Stimulated activated CD4-positive, alpha-beta T cell treated with anti-CD3 and anti-CD28 coated beads, Interleukin-1b, Interleukin-23, amount 100 ng/mL, for 24 hours (primary cell): ENCODE measurements at places on chromosomes 2 and 18.
A peak's percentile ranks its signal among the peaks of the same experiment; 100 is the strongest.

DNA sequence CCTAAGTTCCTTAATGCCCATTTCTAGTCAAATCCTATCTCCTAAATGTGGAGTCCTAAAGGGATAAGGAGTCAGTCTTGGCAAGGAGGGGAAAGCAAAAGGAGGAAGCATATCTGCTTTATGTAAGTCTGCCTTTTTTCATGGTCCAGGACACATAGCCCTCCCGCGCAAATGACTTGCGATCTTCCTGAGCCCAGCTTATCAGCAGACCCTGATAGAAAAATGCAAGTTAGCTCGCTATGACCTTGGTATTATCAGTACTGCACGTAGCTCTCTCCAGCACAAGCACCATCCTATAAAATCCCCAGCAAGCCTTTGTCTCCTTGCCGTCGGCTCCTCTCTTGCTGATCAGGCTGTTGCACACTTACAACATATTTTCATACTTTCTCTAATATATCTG, 281.4 kb upstream of the KCNH7 start:
- DNase-seq, result no peak

DNA sequence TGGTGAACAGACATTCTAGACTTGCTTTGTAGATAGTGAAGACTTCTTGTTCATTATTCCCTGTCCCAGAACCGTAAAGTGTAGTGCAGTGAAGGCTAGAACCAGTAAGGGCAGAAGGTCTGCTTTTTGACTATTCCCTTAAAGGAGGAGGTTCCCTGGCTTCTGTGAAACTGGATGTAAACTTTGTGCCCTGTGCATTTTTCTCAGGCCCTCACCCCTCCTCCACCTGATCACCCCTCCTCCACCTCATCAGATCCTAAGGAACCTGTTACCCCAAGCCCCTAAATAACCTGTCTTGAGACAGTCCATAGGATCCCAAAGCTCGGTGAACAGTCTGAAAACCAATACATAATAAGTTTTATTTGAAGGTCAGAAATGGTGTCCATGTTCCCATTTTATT, 33.7 kb downstream of the SFT2D3 start:
- DNase-seq, result no peak

- DNase-seq, result no peak
Observed at GRCh38 chr2:126775300-126775985, 119.5 kb downstream of the GYPC start.

GRCh38 chr18:36372903-36373311, 75.4 kb downstream of the FHOD3 start:
- DNase-seq, result no peak

- no peak for DNase-seq
Observed at GRCh38 chr2:85785027-85785822, 31.4 kb downstream of the ATOH8 start.

GRCh38 chr2:134411279-134411827, 157.5 kb downstream of the MGAT5 start:
- DNase-seq, result no peak

DNA sequence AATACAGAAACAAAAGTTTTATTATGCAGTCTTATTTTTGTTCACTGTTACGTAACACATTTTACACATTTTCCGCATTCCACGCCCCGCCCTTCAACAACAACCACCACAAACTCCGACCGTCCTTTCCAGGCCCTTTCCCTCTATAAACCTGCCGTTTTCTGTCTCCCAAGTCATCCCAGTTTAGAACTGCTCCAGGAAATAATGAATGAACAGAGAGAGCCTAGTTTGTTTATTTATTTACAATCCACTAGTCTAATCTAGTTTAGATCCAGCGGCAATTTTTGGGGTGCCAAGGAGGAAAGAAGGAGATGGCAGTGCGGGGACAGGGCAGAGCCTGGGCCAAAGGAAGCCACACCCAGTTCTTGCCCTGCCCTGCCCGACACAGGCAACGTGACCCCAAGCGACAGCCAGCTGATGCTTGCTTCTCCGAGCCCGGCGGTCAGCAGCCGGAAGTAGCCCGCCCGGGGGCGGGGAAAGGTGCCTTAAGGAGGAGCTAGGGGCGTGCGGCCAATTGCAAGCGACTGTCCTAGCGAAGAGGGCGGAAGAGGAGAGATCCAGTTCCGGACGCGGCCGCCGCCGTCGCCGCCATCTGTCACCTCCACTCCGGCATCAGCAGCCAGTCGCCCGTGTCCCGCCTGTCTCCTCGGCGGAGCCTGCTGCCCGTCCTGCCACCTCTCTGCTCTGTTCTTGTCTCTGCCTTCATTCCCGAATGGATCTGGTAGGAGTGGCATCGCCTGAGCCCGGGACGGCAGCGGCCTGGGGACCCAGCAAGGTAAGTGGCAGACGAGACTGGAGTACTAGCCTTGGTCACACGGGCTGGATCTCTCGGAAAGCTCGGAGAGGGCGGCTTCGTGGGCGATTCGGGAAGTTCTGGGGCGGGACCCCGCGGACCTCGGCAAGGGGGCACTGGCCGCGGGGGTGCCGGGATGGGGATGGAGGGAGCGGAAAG, at the start of gene RIOK3:
TSS of gene RIOK3 (plus strand) at position 560 of the 952 bp plus-strand sequence. CDS start at position 713, 153 bp downstream.
- peak; percentile 90 for DNase-seq

DNA sequence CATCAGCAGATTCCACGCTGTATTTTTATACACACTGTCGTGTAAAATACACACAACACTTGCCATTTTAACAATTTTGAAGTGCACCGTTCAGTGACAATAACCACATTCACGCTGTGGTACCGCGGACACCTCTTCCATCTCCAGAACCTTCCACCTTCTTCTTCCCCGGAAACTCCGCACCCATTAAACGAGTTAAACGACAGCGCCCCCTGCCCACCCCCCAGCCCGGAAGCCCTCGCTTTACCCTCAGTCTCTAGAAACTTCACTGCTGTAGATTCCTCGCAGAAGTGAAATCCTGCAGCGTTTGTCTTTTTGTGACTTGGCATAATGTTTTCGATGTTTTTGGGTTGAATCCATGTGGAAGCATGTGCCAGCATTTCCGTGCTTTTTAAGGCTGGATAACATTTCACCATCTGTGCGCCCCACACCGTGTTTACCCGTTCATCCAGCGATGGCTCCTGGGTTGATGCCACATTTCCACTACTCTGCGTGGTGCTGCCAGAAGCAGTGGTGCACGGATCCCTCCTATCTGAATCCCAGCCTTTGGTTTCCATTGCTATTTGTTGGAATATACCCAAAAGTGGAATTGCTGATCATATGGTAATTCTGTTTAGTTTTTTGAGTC, 32.0 kb upstream of the TMEM18 start:
- DNase-seq, result no peak

- no peak for DNase-seq
Observed at GRCh38 chr2:43190311-43191052, 35.9 kb downstream of the ZFP36L2 start.

GRCh38 chr2:209772290-209772685, 656 bp downstream of the UNC80 start:
- no peak for DNase-seq

- no peak for DNase-seq
Observed at GRCh38 chr18:57077005-57077765, 69.7 kb upstream of the BOD1L2 start.

GRCh38 chr2:70806013-70806412, 14.4 kb downstream of the CLEC4F start:
- no peak for DNase-seq

- DNase-seq, result no peak
Observed at GRCh38 chr2:46954951-46955571, 39.5 kb upstream of the MCFD2 start.

DNA sequence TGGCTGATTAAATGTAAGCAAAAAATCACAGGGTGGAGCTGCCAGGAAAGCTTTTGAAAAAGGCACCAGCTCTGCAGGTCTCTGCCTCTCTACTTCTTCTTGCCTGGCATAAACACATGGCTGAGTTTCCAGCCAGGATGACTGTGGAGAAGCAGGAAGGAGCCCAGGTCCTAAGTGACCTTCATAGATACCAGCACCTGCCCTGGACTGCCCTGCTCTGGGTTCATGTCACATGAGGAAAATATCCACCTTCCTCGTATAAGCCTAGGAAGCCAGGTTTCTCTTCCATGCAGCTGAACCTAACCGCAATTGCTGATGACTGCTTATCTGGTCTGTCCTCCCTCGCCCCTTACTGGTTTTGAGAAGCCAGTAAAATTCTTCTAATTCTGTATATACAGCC, 47.8 kb upstream of the CREB1 start:
- DNase-seq, result no peak

GRCh38 chr2:234137400-234138014, 87.0 kb downstream of the SPP2 start:
- no peak for DNase-seq

DNA sequence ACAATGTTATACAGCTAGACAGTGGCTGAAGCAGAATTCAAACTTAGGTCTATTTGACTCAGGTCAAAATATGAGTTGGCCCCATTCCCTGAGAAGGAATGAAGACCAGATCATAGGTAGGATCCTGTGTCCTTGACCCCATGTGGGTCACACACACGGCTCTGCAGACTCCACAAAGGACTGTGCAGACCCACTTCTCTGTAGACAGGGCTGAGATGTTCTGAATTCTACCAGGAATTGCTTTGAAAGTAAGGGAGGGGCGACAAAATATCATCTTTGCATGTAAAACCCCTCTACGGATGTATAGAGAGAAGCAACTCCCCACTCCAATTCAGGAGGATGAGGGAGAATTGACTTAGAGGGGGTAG, 62.3 kb upstream of the CTIF start:
- DNase-seq, result no peak

GRCh38 chr18:10850840-10851239, 298.5 kb downstream of the PIEZO2 start:
- no peak for DNase-seq

GRCh38 chr2:189129971-189130370, 49.6 kb downstream of the COL5A2 start:
- DNase-seq, result no peak

DNA sequence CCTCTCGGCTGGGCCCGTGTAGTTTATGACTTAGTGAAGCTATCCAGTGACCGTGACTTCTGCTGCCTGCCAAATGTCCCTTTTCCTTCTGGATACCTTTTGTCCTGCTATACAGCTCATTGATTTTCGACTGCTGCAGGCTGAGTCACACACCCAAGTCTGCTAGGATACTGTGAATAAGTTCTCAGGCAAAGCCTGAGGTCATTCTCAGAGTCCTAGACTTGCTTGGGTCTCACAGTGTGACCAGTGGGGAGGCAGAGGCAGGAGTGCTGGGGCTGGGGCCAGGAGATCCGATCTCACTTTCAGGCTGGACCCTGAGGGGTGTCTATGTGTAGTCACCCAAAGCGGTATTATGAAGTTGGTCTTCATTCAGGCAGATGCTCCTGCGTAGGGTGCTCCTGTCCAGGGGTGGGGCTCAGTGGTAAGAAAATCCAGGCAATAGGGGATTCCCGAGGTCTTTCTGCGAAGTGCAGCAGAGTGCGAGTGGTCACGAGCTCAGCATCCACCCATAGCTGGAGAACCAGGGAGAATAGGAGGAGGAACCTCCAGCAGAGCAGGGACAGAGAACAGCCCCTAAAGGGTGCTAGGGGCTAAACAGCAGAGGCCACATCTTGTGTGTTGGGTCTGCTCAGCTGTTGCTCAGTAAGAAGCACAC, 268.6 kb upstream of the NCKAP5 start:
- no peak for DNase-seq

DNA sequence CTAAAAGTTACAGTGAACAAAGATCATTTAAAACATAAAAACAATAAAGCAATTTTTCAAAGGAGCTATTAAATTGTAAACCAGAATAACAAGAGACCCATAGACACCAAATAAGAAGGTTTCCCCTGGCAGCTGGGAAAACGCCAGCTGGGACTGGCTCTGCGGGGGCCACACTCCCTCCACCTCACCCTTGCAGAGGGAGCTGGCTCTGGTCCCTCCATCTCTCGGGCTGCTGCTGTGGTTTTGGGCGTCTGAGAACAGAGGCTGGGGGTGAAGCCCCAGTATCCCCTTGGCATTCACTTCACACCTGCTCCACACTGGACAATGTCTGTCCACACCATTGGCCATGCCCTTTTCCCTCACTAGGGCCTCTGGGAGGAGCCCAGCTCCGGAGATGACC, 62.1 kb upstream of the OTOS start:
- DNase-seq, result no peak

DNA sequence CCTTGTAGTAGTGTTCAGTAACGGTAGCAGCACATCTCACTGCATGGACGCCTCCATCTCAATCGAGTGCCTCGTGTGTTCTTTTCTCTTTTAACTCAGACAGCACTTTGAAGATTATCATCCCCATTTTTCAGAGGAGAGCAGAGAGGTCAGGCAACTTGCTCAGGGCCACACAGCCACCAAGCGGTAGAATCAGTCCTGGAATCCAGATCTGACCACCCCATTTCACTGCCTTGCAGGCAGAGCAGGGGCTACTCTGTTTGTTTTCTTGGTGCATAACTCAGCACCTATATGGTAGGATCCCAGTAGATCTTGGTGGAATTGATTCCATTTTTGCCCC, 129.5 kb downstream of the SMAD7 start:
- DNase-seq, result no peak

GRCh38 chr2:886072-887022, 64.3 kb upstream of the SNTG2 start:
- DNase-seq, result no peak

GRCh38 chr2:19787134-19787533, 114.6 kb downstream of the TTC32 start:
- DNase-seq, result no peak

GRCh38 chr2:3197308-3197707, 180.3 kb downstream of the EIPR1 start:
- no peak for DNase-seq

- no peak for DNase-seq
Observed at GRCh38 chr2:27258051-27258450, 4.8 kb downstream of the SLC30A3 start.

- no peak for DNase-seq
Observed at GRCh38 chr2:168089200-168089599, 158.2 kb downstream of the STK39 start.

DNA sequence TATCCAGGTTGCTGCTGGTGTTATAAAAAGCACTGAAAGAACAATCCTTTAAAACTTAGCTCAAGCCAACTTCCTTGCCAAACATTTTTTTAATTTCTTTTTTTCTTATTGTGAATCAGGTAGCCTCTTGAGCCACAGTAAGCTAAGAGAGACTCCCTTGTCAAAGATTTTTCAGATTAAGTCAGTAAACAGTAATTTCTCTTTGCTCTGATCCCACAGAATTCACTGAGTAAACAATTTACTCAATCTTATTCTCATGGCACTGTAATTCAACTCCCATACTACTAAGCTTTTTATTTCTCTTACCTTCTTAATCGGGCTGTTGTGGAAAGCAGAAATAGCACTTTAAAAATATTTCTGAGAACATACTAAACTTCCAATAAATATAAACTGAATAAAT, 82.7 kb downstream of the C2orf74 start:
- DNase-seq, result no peak
